Stimulated activated CD4-positive, alpha-beta T cell treated with anti-CD3 and anti-CD28 coated beads, Interleukin-1b, Interleukin-23, amount 100 ng/mL, for 1 hour (primary cell): ENCODE measurements at places on chromosomes 5 and 9.

- no peak for DNase-seq
These were observed 23.2 kb upstream of the SPTAN1 start for GRCh38 chr9:128529191-128529590.

DNA sequence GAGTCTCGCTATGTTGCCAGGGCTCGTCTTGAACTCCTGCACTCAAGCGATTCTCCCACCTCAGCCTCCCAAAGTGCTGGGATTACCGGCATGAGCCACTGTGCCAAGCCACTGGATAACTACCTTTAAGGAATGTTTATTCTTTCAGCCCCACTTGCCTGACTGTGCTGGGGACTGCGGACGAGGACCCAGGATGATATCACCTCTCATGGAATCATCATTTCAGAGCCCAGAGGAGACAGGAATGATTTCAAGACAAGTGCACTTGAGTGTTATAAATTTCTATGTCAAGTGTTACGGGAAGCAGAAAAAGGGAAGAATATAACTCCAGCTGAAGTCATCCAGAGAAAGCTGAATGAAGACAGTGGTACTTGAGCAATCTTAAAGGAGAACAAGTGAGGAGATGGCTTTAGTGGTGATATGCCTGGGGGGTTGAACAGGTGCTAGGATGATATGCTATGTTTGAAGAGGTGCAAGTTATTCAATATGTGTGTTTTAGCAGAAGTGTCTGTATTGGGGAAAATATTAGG lies 109.3 kb downstream of the DCP2 start:
- no peak for DNase-seq

DNA sequence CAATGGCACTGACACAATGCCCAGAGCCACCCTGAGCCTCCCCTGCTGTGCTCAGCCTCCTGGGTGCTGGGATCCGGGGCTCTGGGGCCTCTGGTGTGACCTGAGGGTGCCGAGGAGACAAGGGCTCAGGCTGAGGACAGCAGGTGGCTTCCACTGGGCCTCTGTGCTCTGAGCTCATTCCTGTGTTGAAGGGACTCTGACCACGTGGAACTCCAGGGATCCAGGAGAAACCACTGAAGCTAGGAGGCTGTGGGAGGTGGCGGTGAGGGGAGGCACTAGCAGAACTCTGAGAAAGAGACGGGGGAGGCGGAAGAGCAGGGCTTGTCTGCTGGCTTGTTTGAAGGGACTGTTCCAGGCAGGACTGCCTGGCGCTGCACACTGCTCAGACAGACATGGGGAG lies 318.7 kb upstream of the IRX1 start:
- no peak for DNase-seq

DNA sequence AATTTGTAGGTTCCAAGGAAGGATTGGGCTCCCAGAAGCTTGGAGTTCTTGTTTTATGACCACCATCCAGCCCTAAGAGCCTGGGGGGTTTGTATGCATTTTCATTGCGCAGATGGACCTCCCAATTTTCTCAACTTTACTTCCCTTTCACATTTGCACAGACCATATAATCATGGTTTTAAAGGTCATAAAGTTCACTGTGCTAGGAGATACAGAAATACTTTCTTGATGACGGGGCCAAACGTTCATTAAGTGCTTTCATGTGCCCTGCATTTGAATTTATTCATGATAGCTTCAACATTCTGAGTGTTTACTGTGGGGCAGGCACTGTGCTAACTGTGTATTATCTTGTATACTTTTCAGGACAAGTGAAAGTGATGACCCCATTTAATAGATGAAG lies 51.5 kb downstream of the WWC1 start:
- no peak for DNase-seq

GRCh38 chr5:54455413-54456157 lies at the start of gene HSPB3:
Gene HSPB3, plus strand, starts transcription at chr5:54455699. Its CDS starts 91 bp downstream, at chr5:54455790.
- no peak for DNase-seq

- DNase-seq = no peak
These were observed 169.5 kb upstream of the DMRT1 start for GRCh38 chr9:671997-672396.

DNA sequence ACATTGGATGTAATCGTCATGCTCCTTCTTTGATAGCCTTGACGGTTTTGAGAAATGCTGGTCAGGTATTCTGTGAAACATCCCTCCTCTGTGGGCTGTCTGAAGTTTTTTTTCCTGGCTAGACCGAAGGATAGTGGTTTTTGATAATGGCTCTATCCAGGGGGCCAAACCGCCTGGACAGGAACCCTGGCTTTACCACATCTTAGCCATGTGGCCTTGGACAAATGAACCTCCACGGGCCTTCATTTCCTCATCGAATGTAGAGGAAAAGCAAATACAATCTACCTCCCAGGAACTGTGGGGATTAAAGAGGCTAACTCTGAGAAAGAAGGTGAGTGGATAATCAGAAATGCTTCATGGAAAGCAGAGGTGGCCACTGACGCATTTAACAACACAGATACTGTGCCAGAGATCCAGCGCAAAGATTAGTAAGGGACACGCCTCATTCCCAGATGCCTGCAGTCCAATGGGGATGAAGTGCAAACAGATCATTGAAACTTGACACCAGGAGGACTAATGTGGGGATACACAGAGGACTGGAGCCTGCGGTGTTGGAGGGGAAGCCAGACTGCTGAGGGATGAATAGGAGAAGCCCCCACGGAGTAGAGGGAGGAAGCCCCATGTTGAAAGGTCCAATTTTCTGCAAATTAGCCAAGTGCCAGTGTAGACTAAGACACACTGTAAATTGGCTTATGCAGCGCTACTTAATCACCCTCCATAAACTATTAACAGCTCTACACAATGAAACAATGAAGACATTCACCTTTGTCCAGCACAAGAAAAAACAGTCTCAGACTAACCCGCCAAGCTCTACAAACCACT lies 41.6 kb downstream of the MYO10 start:
- DNase-seq = no peak

- no peak for DNase-seq
These were observed at the start of gene CRHBP for GRCh38 chr5:76952795-76953536. Gene CRHBP, plus strand, starts transcription at chr5:76953045. Its CDS starts 90 bp downstream, at chr5:76953135.

- DNase-seq = no peak
These were observed 109.0 kb downstream of the BAAT start for GRCh38 chr9:101275769-101276250.

GRCh38 chr5:146006470-146007190 lies 70.3 kb downstream of the SH3RF2 start:
- DNase-seq = no peak

- DNase-seq = no peak
These were observed 3.6 kb downstream of the HTR1A start for GRCh38 chr5:63958654-63959053.

DNA sequence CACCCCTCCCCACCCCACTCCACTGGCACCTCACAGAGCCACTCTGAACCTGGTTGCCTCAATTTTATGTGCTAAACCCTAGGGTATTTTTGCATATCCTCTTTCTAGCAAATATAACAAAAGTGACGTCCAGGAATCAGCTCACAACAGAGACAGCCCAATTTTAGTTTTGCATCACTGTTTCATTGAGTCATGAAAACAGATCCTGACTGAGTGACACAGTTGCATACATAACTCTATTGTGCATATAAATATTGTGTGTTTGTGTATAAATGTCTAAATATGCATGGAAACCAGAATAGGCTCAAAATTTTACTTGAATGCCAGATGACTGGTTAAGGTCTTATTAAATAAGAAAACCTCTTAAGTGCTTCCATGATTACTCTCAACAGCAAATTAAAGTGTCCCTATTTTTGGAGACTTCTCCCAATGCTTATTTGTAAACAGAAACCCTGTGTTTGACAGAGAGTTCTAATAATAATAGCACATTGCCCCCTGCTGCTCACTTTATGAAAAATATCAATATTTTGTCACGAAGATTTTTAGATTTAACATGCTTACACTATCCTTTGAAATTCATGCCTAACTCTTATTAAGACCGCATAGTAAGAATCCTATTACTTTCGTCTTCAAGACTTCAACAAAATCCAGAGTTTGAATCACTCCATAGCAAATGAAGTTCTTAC lies 75.5 kb upstream of the PRRC1 start:
- no peak for DNase-seq

DNA sequence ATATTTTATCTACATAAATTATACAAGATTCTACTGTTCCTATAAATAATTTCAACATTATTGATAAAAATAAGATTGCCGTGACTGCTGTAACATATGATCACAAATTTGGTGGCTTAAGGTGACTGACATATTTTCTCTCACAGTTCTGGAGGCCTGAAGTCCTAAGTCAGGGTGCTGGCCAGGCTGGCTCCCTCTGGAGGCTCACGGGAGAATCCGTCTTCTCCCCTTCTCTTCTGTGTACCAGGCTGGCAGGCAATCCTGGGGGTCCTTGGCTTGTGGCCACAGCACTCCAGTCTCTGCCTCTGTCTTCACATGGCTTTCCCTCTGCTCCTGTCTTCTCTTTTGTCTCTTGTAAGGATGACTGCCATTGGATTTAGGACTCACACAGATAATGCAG lies 31.7 kb upstream of the IRX2 start:
- DNase-seq = no peak

DNA sequence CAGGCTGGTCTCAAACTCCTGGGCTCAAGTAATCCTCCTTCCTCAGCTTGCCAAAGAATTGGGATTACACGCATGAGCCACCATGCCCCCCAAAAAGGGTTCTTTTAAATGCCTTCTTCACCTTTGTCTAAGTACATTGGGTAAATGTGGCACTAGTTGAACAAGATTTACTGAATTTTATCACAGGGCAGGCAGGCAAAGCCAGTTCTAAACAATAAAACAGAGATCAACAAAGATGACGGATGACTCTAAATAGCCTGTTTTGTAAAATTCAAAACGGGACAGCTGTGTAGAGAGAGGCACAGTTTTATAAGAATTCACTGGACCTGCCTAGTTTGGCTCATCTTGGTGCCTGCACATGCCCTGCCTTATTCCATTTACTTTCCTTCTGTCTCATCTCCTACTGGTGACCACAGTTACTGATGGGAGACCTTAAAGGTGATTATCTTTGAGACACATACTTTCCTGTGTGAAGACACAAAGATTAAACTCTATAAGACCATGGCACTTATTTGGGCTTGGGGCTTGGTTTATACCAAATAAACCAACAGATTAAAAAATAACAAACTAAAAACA lies 149.6 kb upstream of the DMRT1 start:
- DNase-seq = no peak

DNA sequence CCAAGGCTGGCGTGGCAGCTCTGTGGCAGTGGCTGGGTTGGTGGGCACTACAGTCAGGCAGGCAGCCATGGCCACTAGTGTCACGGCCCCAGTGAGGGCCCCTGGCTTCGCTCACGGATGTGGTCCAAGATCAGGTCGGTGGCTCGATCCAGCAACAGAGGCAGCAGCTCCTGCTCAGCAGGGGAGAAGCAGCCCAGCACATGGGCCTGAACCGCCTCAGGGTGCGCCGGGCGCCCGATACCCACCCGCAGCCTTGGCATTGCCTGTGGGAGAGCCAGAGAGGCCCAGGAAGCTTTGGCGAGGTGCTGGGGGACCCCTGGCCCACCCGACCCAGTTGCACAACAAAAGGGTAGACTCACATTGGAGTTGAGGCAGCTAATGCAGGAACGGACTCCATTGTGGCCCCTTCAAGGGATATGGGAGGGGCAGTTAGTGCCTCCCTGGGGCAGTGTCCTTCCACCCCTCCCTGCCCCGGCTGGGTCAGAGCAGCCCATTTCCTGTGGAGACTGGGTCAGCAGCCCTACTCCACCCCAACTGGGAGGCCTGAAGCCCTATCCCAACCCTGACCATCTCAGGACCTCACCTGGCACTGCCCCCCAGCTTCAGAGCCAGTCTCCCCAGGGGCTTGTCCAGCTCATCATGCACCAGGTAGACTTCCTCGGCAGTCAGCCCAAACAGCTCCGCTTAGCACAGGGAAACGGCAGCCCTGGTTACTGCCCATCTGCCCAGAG lies 1.3 kb downstream of the PTRH1 start:
- no peak for DNase-seq

DNA sequence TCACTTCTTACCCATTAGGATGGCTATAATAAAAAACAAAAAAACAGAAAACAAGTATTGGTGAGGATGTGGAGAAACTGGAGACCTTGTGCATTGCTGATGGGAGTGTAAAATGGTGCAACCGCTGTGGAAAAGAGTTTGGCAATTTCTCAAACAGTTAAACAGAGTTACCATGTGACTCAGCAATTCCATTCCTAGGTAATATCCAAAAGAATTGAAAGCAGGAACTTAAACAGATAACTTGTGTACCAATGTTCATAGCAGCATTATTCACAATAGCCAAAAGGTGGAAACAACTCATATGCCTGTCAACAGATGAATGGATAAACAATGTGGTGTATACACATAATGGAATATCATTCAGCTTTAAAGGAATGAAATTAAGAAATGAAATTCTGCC lies 28.9 kb downstream of the DCP2 start:
- DNase-seq = no peak

DNA sequence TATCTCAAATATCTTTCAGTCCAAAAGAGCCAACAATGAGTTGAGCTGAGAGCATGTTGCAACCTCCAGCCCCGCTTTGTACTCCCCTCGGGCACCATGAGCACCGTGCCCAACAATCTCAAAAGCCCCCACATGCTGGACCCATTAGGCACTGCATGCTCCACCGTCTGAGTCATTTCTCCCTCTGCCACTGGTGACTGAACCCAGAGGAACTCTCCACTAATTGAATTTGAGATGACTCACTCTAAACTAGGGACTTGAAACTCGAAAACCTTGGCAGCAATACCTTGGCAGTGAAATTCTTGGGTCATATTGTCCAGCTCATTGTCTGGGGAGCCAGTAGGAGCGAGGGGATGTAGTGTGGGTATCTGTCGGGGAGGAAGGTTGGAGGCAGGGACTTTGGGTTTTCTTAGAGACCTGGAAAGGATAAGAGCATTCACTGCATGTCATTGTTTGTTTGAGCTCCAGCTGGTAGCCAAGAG lies 49.9 kb upstream of the SLIT3 start:
- no peak for DNase-seq

DNA sequence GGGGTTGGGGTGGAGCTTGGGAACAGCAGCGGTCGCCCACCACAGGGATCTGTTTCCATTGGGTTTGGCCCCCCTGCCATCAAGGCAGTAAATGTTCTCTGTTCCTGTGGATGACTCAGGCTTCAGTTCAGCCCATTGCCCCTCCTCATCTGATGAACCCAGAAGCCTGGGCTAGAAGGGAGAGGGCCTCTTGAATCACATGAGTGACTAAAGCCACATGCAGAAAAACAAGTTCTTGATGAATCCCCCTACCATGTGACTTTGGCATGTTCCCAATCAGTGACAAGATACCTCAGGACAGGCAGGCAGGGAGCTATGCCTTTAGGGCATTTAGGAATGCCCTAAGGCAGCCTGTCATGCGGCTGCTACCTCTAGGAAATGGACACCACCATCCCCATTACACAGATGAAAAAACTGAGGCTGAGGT lies 2.5 kb downstream of the SH3PXD2B start:
- no peak for DNase-seq
